ENCODE measurements at places on chromosomes 6 and 20.

DNA sequence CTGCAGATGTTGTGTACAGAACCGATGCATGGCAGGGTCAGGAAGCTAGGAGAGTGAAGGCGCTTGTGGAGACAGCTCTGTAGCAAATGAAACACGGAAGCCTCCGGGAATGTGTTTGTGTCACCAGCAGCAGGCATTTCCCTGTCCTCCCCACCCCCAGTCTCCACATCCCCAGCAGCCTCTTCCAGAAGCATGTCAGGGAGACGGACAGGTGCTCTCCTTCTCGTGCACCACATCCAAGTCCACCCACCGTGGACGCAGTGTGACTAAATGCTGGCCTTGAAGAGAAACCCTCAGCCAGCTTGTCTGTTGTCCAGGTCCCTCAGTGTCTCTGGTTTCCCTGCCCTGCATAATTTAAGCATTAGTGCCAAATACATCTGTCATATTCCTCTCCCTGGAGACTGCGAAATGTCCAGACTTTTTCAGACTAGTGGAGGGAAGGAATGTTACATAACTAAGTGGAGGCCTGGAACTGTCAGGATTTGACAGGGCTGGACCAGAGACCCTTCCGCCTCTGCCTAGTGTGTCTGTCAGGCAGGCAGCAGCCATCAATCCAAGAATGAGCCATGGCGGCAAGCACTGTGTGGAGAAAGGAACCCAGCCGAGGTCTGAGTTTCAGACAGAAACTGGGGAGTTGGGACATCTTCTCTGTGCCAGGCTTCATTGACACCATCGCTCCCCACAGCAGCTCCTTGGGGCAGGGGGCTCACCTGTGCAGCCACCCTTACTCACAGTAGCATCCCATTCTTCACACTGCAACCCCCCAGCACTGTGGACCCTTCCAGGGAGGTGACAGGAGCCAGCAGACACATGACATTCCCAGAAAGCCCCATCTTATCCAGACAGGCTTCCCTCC lies 26.6 kb upstream of the PI16 start:
- DNase-seq: no peak

- DNase-seq: no peak
Measured at GRCh38 chr20:60070791-60071190, 112.6 kb downstream of the CDH26 start.

DNA sequence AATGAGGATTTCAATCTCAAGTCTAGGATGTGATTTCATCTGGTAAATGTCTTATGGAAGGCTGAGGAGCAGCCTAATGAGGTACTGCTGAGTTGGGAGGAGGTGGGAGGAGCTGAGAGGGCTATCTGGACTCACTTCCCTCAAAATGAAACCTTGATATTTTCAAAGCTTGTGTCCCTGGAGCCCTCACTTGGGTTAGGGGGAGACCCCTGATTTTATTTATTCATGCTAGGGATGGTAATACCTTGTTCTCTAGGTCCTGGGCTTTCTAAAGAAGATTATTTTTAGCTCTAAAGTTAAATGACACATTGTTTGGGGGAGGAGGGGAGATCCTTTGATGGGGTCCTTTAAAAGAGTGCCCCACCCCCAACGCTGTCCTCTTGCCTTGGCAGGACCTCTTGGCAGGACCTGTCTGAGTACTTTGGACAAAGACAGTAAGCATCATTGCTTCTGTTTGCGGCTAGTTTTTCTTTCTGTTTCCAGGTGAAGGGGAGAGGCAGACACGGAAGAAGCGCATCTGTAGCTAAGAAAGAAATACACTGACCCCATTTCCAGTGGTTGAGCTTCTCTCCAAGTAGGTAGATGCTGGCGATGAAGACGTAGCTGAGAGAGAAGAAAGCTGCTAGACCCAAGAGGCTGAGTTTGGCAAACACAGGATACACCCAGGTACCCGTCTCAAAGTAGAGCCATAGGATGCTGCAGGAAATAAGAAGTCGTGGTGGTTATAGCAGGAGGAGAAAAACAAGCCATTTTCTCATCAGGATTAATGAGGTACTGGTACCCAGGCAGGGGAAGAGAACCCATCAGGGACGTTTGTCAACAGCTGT lies 55.6 kb downstream of the ADTRP start:
- DNase-seq: no peak

DNA sequence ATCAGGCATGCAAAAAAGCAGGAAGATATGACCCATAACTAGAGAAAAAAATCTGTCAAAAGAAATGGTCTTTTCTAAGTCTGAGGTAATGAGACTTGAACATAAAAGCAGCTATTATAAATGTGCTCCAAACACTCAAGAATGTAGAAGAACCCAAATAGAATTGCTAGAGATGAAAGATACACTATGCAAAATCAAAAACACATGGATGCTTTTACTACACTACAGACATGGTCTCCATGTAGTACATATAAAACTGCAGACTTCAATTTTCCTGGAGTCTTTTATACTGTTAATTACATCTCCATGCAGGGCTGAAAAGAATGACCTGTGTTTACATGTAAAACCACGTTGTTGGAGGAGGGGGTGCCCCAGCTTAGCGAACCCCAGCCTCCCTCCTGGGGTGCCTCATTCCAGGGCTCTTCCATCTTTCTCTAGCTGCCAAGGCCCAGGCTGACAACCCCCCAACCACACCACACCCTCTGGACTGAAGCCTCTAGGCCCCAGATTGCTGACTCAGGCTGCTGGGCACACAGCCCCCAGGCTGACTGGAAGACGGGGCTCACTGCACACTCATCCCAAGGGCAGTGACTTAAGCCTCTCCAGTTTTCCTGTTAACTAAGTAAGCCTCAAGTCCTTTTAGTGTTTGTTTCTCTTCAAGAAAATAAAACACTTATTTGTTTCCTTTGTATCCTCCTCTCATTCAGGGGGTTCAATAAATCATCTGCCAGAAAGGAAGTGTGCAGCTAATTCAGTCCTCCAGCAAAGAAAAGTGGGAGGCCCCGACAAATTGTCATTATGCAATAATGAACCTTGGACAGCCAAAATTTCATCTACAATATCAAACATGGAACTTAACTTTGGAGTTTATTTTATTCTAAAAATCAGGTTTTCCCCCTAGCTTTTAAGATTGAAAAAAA lies 26.0 kb upstream of the PLAGL1 start:
- no peak for DNase-seq

DNA sequence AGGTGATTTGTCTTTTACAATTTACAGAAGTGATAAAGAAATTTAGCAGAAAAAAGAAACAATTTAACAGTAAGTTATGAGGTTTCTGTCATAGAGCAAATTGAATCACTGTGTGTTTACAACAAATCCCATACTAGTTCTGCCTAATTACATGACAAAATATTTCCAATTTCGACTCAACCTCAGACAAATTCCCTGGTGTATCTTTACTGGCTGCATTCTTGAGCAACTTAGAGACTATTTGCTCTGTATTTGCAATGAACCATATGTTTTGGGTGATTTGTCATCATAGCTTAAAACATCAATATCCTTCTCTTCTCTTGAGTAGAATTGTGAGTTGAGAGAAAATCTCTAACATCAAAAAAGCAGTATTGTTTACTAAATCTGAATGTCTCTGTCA lies 128.7 kb downstream of the SIM1 start:
- no peak for DNase-seq

- no peak for DNase-seq
Measured at GRCh38 chr6:168161371-168161750, 82.3 kb upstream of the FRMD1 start.

GRCh38 chr6:24861934-24862333 lies 63.2 kb upstream of the ARMH2 start:
- DNase-seq: no peak

Data from CD4-positive, alpha-beta T cell (primary cell).